ENCODE measurements at places on chromosomes 2 and 18.
A peak's percentile ranks its signal among the peaks of the same experiment; 100 is the strongest.

- no peak for DNase-seq
Measured at GRCh38 chr2:171181064-171182049, 20.7 kb upstream of the TLK1 start.

- DNase-seq, result no peak
Measured at GRCh38 chr2:1070601-1071000, 120.0 kb downstream of the SNTG2 start.

GRCh38 chr18:41390309-41390708 lies 564.7 kb upstream of the PIK3C3 start:
- DNase-seq, result no peak

GRCh38 chr2:47058003-47058931 lies 96.8 kb downstream of the STPG4 start:
- peak; percentile 42 for DNase-seq

DNA sequence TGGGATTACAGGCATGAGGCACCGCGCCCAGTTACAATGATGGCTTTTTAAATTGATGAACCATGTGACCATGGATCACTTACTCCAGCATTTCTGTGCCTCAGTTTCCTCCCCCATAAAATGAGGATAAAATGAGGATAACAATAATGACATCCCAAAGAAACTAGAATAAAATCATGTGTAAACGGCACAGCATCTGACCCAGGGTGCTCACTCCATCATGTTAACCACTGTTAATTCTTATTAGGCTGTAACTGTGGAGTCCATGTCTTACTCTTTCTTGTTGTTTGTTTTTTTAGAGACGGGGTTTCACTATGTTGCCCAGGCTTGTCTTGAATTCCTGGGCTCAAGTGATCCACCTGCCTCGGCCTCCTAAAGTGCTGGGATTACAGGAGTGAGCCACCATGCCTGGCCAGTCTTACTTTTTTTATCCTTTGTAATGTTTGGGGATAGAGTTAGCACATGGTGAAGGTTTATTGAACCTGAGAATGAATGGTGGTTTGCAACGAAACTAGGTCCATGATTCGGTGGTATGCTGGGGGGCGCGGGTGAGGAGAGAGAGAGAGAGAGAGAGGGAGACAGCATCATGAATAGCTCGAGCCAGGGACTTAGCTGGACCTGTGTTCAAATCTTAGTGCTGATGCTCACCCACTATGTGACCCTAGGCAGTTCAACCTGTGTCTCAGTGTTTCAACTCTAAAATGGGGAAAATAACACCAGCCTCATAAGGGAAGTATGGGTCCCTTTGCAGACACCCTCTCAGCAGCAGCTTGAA lies 52.3 kb downstream of the MYCN start:
- no peak for DNase-seq
